ENCODE measurements at places on chromosomes 4 and X.
A peak's percentile ranks its signal among the peaks of the same experiment; 100 is the strongest.

DNA sequence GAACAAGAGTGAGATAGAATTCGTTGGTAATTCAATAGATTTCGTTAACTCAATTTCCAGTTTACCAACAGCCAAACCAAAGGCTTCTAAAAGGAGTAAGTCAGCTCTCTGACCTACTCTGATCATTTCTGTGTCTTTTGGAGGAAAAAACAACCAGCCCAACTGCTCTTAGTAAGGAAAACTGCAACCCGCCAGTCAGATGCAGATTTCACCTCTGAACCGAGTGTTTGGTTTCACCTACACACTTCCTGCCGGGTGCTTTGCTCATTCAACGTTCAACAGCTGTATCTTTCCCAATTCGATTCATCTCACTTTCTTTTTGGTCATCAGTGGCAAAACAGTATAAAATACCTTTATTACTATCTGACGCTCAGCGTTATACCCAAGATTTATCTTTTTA lies 24.5 kb downstream of the TMSB4X start:
- DNase-seq: no peak

- no peak for DNase-seq
These were observed 8.5 kb upstream of the PPEF1 start for GRCh38 chrX:18698737-18699650.

- DNase-seq: peak; percentile 85
These were observed 44.6 kb downstream of the FGFBP1 start for GRCh38 chr4:15893962-15894361.

DNA sequence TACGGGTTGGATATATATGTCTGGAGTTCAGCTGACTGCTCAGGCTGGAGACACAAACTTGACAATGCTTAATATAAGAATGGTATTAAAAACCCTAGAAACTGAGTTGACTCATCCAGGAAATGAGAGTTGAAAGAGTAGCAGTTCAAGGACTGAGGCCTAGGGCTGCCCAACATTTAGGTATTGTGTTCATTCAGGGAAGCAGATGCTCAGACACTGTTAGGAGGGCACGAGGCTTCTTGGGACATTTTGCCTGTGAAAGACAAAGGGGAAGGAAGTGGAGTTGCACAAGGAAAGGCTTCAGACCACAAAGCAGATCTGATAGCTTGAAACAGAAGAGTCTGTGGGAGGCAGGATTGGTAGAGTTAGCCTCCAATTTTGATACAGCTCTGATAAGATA lies 52.0 kb upstream of the HS3ST1 start:
- no peak for DNase-seq

- DNase-seq: no peak
These were observed 42.0 kb upstream of the MTMR8 start for GRCh38 chrX:64437218-64437617.

GRCh38 chr4:38582889-38583470 lies 81.0 kb upstream of the KLF3 start:
- no peak for DNase-seq

DNA sequence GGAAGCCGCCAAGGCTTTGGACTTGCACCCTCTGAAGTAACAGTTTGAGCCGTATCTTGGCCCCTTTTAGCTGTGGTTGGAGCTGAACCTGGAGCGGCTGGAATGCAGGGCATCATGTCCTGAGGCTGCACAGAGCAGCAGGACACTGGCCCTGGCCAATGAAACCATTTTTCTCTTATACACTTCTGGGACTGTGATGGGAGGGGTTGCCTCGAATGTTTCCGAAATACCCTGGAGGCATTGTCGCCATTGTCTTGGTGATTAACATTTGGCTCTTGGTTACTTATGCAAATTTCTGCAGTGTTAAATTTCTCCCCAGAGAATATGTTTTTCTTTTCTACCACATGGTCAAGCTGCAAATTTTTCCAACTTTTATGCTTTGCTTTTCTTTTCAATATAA lies 137.2 kb downstream of the MAGEC1 start:
- no peak for DNase-seq

DNA sequence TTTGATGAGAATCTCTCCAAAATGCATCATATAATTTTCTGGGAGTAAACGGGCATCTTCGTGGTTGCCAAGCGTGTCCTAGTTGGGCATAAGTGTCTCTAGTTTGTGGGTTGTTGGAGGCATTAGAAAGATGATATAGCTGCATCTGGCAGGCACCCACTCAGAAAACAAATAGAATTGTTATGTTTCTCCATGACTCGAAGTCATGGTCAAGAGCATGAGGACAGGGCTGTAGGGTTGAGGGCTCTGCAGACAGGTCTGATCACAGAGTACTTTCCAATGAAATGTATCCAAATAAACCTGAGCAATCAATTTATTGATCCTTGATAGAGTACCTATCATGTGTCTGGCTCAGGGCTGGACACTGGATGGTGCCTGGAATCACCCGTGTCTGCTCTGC lies 82.7 kb downstream of the SORCS2 start:
- DNase-seq: no peak

DNA sequence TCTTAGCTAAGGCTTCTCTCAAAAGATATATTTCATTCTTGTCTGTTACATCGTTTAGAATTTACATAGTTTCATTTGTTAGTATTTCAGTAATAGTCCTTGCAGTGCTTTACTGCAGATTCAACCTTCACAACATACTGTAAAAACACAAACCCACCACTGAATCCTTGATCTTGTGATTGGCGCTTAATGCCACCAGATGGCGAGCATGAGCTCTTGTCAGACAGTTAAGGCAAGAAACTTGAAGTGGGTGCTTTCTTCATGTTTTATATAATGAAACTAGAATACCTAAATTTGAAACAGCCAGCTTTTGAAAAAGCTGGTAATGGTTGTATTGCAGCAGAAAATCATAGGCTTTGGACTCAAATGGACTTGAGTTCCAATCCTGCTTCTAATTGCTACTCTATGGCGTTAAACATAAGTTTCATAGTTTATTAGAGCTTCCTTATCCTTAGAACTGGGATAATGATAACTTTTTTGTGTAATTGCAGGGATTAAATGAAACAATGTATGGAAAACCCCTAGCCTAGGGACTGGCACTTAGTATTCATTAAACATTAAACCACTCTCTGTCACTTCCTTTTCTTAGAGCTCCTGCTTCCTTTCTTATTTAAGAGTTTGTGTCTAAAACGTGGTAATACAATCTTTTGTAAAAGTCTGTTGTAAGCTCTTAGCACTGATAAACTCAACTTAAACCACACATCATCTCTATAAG lies 95.1 kb downstream of the USP9X start:
- DNase-seq: peak; percentile 52

DNA sequence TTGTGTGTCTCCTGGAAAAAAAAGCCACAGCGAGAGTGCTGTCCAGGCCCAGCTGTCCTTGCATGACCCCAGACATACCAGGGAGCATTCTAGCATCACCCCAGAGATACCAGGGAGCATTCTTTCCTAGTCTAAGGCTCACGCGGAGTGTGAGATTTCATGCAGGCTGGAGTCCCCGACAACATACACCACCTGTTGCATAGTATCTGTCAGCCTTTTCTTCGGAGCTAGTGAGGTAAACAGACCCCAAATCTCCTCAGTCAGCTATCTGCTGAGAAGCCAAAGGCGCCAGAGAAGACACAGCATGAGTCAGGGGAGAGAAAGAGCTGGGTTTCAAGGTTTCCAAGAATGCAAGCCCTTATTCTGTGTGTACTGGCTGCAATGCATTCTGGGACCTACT lies 23.1 kb upstream of the ZXDA start:
- DNase-seq: no peak

DNA sequence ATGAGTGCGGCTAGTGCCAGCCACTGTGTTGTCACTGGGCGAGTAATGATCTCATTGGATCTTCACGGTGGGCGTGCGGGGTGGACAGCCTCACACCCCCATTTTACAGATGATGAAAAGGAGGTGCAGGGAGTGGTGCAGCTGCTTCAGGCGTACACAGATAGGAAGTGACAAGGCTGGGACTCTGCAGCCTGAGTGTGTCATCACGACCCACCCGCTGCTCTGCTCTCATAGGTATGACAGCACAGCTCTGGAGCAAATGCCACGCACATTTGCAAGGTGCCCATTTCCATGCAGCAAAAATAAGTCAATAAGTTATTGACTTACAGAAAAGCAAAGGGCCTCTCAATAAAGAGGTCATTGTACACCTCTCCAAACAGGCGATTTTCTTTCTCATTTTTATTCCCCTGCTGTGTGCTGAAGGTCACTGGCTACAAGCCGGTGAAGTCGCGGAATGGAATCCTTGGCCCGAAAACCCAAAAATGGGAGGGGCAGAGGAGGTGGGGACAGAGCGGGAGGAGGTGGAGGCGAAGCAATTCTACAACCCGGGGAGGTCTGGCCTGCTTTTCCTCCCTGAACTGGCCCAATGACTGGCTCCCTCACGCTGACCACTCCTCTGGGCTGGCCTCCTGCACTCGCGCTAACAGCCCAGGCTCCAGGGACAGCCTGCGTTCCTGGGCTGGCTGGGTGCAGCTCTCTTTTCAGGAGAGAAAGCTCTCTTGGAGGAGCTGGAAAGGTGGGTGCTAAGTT lies at the start of gene SOD3:
Gene SOD3 (plus strand): TSS at position 658 of the 750 bp plus-strand sequence. CDS start 3,949 bp downstream, outside the sequence.
- DNase-seq: peak; percentile 90

- DNase-seq: no peak
These were observed 99.3 kb downstream of the TEX11 start for GRCh38 chrX:70808942-70809940.

All from ACHN (cell line).